Femur (tissue), 1 donor: ENCODE measurements at places on chromosomes 5 and 9.

GRCh38 chr5:92633176-92633575 lies 947.8 kb downstream of the NR2F1-AS1 start:
- DNase-seq, result no peak

GRCh38 chr9:95017062-95017461 lies 290.6 kb downstream of the AOPEP start:
- no peak for DNase-seq

DNA sequence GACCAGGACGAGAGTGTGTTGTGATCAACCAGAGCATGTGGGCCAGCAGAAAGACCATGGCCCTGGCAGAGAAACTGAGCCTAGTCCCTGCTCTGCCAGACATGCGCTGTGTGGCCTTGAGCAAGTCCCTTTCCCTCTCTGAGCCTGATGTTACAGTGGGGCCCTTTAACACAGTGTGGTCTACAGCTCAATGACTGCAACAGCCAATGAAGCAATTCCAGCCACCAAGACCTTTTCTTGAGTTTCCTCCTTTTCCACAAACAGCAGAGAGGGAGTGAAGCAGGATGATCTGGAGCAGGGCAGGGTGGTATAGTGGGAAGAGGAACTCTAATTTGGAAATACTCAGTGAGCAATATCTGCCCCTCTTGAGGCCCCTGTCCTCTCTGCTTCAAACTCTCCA lies 25.8 kb upstream of the ARSI start:
- no peak for DNase-seq

GRCh38 chr9:124710766-124711165 lies 60.3 kb downstream of the NR6A1 start:
- DNase-seq, result no peak

DNA sequence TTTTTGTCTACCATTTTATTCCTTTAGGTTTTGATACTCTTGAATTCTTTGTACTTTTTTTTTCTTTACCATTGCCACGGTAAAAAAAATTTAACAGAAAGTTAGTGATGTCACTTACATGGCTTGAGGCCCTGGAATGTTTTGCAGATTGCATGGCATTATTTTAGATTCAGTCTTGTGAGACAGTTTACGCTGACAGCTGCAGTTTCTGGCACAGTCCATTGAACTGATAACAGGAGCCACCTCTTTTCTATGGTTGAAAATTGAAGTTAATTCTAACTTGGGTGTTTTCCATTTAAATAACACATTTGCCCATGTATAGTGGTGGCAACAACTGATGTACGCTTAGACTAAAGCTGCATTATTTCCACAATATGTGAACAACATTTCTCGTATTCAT lies 1028.5 kb downstream of the CDH18 start:
- no peak for DNase-seq

DNA sequence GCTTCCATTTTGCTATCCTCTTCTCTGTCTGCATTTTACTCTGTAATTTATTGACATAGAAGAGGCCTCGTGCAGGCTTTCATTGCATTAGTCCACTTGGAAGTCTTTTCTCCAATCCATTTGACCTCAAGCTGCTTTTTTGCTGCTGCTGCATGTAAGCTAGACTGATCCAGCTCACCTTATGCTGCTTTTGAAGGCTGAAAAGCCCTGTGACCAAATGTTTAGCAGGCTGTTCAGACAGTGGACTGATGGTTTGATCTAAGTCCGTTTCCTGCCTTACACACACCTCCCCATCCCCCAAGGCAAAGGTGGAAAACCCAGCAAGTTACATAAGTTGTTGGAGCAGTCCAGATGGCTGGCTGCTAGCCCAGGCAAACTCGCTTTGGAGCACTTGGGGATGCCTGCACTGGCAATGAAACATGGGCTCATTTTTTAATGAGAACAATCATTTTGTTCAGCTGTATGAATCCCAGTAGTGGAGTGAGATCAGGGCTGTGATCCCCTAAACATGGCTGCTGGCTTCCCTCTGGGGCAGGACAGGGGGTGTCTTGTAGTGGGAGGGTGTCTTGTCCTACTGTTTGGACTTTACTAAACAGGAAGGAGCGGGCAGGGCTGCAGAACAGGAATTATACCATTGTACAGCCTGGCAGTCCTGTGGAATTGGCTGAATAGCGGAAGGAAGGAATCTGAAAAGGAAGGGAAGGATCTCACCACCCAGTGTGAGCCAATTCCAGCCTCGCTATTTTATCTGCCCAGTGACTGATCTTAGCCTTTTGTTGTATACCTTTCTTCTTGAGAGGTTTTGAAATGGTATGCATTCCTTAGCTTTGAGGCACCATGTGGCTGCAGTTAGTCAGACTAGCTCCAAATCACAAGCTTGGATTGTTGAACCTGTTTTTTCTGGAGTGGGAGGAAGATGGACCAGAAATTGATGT lies 212.0 kb downstream of the ARHGAP26 start:
- peak; percentile 86 for DNase-seq

- DNase-seq, result no peak
Measured at GRCh38 chr5:38709678-38710306, 136.0 kb upstream of the OSMR start.

- DNase-seq, result no peak
Measured at GRCh38 chr5:171837522-171837921, 51.9 kb downstream of the SMIM23 start.
